Esophagus muscularis mucosa (tissue), 4 donors: ENCODE measurements at places on chromosomes 2 and 18. TPM values are rescaled to one million over a fixed set of nuclear protein-coding genes. Genes with fewer than 3 reads are reported as not detected.

DNA sequence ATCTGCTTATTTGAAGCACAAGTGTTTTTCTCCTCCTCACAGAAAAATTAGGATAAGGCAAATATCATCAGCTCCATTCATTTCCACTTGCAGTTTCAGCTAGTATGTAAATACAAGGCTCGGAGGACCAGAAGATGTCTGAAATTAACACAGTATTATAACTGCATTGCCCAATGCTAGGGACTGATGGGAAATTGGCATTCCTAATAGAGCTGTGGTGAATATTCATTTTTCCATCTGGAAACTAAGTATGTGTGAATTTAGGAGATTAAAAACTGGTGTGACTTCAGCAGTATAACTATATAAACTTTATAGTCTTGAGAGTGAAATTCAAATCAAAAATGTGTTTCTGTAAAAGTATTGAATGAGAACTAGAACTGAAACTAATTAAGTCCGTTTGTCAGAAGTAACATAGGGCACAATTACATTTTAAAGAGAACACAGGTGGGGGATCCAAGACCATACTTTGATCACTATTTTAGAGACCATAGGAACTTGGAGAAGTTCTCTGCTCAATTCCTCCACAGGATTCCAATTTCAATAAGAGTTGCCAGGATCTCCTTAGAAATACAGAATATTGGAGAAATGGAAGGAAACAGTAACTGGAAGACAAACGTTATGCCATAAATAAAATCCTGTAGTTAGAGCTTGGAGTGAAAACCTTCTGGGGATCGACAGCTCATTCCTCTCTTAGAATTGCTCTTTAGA, 12.1 kb upstream of the ITGA6 start:
- no peak for DNase-seq

GRCh38 chr2:238493880-238494572, 67.3 kb downstream of the ASB1 start:
- peak; percentile 55 for DNase-seq

DNA sequence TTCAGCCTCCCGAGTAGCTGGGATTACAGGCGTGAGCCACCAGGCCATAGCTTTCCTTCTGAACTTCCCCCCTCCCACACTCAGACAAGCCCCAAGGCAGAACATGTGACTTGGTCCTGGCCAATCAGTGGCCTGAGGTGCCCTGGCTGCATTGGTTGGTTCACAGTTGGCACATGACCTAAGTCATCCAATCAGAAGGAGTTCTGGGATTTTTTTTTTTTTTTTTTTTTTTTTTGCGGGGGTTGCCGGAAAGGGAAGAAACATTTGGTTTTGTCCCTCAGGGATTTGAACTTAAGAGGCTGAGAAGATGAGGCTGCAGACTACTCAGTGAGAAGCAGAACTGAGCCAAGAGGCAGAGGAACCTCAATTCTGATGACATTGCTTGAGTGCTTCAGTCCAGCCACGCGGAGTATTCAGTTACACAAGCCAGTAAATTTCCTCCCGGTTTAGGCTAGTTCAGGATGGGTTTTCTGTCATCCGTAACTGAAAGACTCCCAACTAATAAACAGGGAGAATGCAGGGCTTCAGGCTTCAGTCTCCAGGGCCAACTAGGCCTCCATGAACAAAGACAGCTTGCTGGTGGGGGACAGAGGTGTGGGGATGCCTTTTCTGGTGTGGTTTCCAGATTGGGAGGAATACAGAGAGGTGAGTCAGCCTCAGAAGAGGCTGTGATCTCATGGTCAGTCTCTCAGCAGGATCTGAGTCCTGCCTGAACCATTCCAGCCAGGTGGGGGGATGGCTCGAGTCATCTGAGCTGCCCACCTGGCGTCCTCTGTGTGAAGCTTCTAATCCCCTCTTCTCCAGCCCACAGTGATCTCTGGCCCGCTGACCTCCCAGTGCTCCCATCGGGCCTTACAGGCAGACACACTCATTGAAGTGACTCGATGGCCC, 9.2 kb downstream of the PTMA start:
- DNase-seq = no peak

DNA sequence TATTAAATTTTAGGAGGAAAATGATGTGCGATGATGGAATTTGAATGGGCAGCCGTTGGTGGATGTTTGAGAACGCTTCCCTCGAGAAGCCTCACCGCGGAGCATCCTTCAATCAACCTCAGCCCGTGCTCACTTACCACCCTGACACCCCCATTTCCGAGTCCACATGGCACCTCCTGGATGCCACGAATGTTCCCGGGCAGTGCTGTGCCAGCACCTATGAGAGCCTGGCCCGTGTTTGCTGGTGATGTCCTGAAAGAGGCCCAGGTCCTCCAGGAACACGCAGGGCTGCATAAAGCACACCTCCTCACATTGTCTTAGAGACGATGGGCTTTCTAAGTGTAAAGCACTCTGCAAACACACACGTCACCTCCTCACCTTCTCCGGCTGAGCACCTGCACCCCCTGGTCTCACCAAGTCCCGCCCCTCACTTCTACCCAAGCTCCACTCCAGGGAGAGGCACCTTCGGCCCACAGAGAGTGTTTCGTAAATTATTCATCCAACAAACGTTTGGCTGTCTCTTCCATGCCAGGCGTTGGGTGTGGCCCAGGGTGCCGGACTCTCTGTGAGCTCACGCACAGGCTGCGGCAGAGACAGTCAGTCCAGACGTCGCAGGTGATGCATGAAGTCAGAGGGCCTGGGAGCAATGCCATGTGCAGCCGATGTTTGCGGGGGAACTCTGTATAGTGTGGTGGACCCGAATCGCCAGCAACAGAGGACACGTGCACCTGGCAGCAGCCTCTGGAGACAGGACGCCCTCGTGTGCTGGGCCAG, 150.0 kb downstream of the TPO start:
- DNase-seq = no peak

DNA sequence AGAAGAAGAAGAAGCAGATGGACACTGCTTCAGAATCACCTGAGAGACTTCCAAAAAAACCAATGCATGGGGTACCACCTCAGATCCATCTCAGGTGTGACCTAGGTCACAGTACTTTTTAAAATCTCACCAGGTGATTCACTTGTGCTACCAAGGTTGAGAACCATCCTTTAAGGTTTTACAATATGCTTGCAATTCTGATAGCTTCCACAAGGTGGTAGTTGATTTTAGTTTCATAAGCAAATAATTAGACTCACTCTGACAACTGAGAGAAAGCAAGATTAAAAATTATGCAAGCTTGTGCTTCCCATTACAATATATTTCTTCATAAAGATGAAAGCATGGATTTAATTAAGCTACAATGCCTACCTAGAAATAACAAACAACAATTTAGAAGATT, 355.1 kb downstream of the EN1 start:
- no peak for DNase-seq

GRCh38 chr2:177535958-177536504, 143.5 kb downstream of the AGPS start:
- no peak for DNase-seq

- peak; percentile 34 for DNase-seq
These were observed 14.7 kb downstream of the ARHGAP25 start for GRCh38 chr2:68749345-68749744.

- DNase-seq = no peak
These were observed 294.3 kb upstream of the ZNF804A start for GRCh38 chr2:184304006-184304405.

MEP1B gene
- not detected for total RNA-seq

PPP1CB gene
- total RNA-seq = 1,191 TPM

OR6B2 gene
- total RNA-seq = not detected

RFX8 gene
- not detected for total RNA-seq

CNTNAP5 gene
- total RNA-seq = not detected

ZNF385B gene
- total RNA-seq = 5.0 TPM
